ENCODE measurements at places on chromosomes 5 and 9.
A peak's percentile ranks its signal among the peaks of the same experiment; 100 is the strongest.

- DNase-seq: no peak
Observed at GRCh38 chr9:123096987-123097386, 63.5 kb downstream of the GPR21 start.

- DNase-seq: no peak
Observed at GRCh38 chr5:78273436-78273835, 21.1 kb downstream of the AP3B1 start.

DNA sequence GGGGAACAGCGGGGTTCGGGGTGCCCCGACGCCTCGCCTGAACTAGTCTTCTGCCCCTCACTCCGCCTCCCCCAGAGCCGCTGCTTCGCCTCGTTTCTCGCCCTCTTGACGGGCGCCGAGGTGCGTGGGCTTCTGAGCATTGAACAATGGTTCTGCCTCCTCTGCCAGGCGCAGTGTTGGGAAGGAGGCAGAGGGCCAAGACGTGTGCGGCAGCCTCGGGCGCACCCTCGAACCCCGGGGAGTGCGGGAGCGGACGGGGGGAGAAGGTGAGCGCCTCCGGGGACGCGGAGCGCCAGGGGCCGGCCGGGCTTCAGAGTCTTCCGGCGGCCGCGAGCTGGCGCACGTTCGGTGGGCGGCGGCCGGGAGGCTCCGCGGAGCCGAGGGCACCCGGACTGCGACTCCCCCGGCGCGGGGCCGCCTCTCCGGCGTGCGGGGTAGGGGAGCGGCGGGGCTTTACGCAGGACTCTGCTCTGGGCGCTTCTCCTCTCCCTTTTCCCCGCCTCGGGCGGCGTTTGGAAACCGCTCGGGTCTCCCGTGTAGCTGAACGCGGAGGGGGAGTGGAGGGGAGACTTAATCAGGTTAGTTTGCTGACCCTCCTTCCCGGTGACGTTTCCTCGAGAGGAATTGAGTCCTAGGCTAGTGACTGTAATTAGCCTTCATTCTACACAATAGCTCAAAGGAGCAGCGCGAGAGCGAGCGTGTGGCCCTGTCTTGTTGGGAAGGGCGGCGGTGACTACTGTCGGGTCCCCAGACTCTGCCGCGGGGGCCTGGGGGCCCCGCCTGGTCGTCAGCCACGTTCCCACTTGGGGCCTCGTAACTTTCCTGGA, 1.1 kb downstream of the VLDLR start:
- DNase-seq: peak; percentile 18

- no peak for DNase-seq
Observed at GRCh38 chr9:34566322-34566721, 23.2 kb downstream of the CNTFR start.

DNA sequence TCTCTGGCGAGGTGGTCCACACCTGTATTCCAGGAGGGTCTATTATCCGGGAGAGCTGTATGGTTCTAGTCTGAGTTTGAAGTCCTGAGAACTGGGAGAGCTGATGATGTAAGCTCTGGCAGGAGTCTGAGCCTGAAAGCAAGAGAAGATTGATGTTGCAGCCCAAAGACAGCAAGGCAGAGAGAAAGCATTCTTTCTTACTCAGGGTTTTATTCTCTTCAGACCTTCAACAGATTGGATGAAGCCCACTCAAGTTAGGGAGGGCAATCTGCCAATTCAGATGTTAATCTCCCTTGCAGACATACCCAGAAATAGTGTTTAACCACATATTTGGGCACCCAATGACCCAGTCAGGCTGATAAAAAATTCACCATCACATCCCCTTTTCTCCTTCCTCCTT, 159.1 kb downstream of the CCDC171 start:
- no peak for DNase-seq

- DNase-seq: no peak
Observed at GRCh38 chr5:129031886-129032683, 62.5 kb upstream of the ISOC1 start.

DNA sequence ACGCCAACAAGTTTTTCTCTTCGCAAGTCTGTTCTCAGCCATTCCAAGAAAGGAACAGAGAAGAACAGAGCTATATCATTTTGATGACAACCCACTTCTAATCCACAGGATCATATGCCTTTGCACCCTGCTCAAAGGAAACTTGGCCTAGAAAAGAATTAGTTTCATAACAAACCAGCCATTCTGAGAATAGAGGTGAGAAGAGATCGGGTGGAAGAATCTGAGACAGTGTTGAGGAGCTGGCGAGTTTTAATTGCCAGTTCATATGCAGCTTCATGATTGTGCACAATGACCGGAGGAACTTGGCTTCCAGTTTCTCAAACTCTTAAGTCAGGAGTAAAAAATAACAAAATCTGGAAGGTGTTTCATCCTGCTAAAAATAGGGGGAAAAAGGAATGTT, 380.0 kb downstream of the NR2F1-AS1 start:
- no peak for DNase-seq

DNA sequence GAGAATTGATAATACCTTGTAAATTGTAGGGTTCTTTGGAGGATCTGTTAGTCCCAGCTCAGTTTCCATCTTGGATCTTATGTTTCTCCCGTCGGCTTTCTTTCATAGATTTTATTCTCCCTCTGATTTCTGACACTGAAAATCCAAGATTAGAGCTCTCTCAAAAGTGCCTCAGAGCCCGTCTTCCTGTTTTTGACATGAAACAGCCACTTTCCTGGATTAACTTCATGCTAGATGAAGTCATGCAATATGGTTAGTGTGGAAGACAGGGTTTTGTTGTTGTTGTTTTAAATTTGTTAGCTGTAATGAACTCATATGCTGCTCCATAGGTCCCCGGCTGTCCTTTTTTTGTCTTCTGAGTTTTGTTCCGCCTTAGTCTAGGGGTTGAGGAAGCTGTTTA, 51.6 kb upstream of the ZFR start:
- DNase-seq: no peak
